KG1 (cell line): ENCODE measurements at places on chromosomes 4 and X.
A peak's percentile ranks its signal among the peaks of the same experiment; 100 is the strongest.

DNA sequence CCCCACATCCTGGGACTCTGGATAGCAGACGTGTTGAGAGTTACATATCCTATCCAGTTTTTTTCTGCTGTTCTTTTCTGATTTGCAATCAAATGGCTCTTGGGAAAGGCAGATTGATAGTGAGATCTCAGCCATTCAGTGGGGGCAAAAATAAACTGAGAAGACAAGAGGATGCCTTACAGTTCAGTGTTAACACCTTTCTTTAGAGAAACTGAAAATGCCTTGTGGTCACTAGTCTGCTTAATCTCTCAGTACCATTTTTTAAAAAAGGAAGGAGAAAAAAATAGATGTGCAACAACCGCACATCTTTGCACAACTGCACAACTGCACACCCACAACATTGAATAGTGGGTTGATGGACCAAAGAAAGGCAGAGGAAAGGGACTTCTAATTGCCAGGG lies 109.3 kb downstream of the ARHGEF9 start:
- no peak for DNase-seq

- no peak for DNase-seq
Measured at GRCh38 chrX:126551725-126552312, 795 bp downstream of the DCAF12L1 start.

GRCh38 chrX:45621376-45622041 lies 420.8 kb upstream of the DIPK2B start:
- DNase-seq: no peak

GRCh38 chr4:182369211-182369610 lies 126.0 kb downstream of the TENM3 start:
- DNase-seq: no peak

GRCh38 chr4:6926081-6926480 lies 16.5 kb downstream of the TBC1D14 start:
- peak; percentile 49 for DNase-seq

- DNase-seq: no peak
Measured at GRCh38 chrX:103663981-103664762, 22.3 kb downstream of the MORF4L2 start.

GRCh38 chr4:143273160-143273917 lies 63.3 kb upstream of the GAB1 start:
- DNase-seq: no peak

DNA sequence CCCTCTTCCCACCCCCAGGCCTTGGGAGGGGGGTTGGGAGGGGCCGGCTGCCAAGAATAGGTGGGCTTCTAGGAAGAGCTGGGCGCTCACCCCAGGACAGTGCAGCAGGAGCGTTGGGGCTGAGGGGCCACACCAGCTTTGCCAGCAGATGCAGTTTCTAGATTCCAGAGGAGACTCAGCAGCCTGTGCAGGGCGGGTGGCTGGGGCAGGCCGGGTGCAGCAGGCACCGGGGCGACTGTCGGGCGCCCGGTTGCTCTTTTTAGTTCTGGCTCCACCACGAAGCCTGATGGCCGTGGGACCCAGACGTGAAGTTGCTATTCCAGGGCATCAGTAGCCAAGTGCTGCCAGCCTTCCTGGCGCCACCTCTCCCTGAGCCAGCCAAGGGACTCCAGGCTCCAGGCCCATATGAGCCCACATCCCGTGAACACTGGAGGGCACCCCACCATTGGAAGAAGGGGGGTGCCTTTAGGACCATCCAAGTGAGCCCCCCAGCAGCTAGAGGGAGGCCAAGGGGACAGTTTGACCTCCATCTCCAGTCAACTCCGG lies 5.8 kb downstream of the SSR4 start:
- DNase-seq: no peak

GRCh38 chrX:20711366-20711765 lies 444.7 kb upstream of the RPS6KA3 start:
- DNase-seq: no peak

DNA sequence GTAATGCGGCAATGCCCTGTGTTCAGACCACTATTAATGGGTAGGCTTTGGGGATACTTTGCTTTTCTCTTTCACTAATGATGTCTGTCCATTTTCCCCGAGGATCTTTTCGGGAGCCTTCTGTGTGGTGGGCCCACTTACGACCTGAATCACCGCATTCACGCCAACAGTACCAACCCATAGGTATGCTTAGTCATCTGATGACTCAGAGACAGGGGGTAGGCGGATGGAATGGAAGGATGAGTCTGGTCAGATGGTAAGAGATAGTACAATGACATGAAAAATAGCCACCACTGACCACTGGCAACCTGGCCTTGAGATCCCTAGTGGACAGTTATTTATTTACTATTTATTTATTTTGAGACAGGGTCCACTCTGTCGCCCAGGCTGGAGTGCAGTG lies 76.0 kb upstream of the DHRSX start:
- DNase-seq: no peak

DNA sequence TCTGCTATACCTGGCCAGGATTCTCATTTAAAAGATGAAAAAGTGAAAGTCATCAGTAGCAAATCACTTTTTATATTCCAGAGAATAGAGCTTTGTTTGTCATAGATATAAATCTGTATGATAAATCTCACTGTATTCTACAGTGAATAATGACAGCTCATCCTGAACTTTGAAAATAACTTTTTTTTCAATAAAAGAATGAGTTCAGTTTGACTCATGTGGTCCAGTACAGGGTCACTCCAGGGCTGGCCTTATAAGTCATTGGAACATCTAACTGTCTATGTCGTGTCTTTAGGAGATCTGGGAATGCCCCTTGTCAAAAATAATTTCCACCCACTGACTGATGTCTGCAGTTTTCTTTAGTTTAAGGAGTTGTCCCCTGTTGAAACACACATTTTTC lies 18.5 kb upstream of the CXCL8 start:
- no peak for DNase-seq
